CD4-positive, alpha-beta T cell treated with Interleukin-21 for 1 hour (primary cell): ENCODE measurements at places on chromosomes 3 and 15.

DNA sequence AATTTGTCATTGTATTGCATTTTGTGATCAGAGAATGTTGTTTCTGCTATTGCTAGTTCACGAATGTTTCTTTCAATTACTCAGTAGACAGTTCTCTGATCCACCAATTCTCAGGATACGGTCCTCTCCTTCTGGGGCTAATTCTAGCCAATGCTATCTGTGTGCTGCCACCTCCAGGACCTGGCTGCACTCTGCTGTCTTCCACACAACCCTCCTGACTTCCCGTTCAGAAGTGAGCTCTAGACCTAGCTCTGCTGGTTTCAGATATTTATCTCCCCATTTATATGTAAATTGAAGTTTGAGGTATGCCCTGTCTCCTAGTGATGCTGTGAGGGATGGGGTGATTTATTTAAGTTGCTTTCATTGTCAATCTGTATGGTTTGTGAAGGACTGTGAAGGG, 21.7 kb upstream of the UBL7 start:
- DNase-seq = no peak

GRCh38 chr15:71202712-71203111, 87.4 kb downstream of the THSD4 start:
- DNase-seq = no peak

GRCh38 chr3:149356044-149356592, 21.3 kb downstream of the TM4SF1 start:
- DNase-seq = no peak

DNA sequence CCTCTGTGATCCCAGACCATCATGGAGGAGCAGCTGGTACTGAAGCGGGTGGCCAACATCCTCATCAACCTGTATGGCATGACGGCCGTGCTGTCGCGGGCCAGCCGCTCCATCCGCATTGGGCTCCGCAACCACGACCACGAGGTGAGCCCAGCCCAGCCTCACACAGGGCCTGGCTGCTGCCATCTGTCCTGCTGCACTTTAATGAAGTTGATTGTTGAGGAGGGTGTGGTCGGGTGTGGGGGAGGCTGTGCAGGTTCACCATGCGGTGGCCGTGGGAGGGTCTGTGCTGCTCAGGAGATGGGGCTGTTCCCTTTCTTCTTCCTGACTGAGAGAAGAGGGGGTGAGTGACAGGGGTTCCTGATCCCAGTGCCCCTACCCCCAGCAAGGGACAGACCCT, 30.6 kb downstream of the ACAD9 start:
- DNase-seq = no peak

DNA sequence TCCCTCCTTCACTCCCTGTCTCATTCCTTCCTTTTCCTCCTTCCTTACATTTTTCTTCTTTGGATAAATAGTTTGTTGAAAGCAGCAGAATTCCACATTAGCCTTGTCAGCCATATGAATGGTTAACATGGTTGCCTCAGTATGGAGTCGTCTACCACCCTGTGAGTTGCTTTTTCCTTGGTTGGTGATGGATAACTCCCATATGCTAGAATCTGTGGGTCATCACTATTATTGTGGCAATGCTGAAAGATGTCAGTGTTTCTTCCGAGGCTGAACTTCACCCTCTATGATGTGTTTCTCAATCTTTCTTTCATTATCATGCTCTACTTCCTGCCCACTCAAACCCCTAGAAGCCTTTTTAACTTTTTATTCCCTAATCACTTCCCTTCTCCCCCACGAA, 481.8 kb upstream of the KCNMB2 start:
- no peak for DNase-seq

GRCh38 chr15:25527118-25527517, 88.3 kb upstream of the UBE3A start:
- DNase-seq = no peak

DNA sequence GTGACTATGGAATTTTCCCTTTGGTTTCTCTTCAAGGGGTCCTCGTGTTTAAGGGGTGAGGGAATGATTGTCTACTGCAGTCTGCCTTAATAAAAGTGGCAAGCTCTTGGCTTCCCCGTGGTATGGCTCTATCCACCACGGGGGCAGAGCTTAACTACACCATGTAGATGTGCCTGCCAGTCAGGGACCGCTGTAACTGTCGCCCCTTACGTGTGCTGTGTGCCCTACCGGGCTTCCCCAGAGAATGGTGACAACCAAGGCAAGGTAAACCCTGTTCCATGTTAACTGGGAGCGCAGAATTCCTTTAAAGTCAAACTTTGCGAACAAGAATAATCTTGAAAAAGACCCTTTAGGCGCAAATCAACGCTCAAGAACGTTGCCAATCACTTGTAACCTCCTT, 966 bp upstream of the C3orf80 start:
- DNase-seq = no peak

DNA sequence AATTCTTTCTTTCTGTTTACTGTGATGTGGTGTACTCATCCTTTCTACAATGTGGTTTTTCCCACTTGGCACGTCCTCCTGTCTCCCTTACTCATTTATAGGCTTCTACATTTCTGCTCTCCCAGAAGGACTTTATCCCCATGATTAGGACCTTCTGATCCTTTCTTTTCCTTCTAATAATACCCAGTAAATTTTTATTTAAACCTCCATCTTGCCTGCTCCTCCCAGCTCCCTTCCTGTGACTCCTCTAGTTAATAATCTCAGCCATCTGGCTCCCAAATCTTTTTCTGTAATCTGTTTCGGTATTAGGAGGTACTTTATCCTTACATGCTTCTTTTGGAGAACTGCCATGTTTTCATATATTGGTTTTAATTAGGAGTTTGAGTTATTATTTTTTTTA, 11.2 kb upstream of the P2RY1 start:
- no peak for DNase-seq

GRCh38 chr3:165195640-165196576, at the start of gene SLITRK3:
TSS of gene SLITRK3 (minus strand) at chr3:165196384. CDS start at chr3:165190830, 5,554 bp downstream.
- no peak for DNase-seq

DNA sequence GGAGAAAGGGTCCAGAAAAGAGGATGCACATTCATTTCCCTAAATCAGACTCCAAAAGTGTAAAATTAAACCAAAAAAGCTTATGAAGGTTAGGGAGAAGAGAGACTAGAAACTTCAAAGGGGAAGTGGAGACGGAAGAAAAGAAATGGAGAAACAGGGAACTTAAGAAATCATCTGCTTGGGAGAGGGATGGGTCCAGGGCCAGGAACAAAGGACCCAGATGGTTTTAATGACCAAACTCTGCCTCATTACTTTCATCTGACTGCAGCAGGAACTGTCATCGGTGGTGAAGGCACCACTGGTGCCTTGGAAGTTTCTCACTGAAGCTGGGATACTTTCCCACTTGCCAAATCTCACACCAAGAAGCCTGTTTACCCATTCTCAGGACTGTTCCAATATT, 70.5 kb upstream of the SLC4A7 start:
- no peak for DNase-seq

DNA sequence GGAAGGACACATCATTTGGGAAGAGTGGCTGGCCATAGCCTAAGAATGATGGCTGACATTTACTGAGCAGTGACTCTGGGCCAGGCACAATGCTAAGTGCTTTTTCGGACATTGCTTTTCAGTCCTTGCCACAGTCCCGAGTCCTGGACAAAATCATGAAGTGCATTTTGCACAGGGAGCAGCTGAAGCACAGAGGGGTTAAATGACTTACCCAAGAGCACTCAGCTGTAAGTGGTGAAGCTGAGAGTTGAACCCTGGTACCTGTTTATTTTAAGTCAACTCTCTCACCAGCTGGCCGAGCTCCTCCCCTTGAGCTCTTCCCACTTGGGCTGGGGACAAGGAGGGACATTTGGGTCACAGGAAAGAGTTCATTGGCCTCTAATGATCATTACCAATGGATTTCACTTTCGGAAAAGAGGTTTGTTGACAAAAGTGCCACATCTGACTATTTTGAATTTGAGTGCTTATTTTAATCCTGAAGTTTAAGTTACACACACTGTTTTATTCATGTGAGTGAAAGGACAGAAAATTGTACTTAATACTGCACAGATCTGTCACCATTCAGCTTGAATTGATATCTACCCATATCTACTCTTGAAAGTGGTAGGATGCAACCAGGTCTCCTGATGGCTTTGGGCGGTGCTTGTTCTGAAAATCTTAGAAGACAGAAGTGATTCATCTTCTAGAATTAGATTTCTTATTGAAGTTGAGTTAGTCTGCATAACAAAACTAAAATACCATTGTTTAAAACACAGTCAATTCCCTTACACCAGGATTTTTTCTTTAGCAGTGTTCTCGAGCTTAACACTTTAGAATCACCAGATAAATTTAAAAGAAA, 368.7 kb upstream of the PROK2 start:
- DNase-seq = no peak
